ENCODE measurements at places on chromosomes 12 and 14.

GRCh38 chr12:25557830-25558436, 4.8 kb upstream of the LMNTD1 start:
- DNase-seq: peak; percentile 78

- DNase-seq: peak; percentile 95
These were observed 108.3 kb downstream of the NUAK1 start for GRCh38 chr12:106030210-106031071.

- peak; percentile 20 for DNase-seq
These were observed 856 bp upstream of the EIF4B start for GRCh38 chr12:53005215-53005985.

- DNase-seq: no peak
These were observed 65.9 kb downstream of the BCL11B start for GRCh38 chr14:99206090-99206489.

DNA sequence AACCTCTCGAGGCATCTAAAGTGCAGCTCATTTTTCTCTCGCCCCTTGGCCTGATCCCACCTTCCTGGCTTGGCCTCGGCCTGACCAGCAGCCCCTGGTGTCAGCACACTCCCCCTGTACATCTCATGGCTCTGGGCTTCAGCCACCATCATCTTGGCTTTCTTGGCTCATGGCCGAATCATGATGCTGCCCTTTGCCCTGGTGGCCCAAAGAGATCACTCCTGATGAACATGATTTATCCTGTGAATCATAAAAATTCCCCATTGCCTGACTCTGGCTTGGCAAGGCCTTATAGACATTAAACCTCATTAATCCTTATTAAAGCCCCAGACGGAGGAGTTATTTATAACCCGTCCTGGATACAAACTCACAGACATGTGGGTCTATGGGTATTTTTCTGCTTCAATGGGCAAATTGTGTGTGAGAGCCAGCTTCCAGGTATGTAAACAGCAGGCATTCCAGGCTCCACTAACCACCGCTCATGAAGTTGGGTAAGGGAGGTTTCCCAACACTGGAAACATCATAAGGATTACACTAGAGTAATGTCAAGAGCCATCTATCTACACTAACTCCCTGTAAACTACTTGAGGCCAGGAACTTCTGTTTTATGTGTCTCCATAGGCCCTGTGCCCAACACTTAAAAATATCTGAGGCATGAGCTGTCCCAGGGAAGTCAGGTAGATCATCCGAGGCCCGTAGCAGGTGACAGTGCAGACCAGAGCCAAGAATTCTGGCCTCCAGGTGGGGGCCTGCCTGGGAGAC, 171.2 kb downstream of the TTC8 start:
- no peak for DNase-seq

- DNase-seq: no peak
These were observed 13.5 kb downstream of the KIF5A start for GRCh38 chr12:57563358-57563757.

DNA sequence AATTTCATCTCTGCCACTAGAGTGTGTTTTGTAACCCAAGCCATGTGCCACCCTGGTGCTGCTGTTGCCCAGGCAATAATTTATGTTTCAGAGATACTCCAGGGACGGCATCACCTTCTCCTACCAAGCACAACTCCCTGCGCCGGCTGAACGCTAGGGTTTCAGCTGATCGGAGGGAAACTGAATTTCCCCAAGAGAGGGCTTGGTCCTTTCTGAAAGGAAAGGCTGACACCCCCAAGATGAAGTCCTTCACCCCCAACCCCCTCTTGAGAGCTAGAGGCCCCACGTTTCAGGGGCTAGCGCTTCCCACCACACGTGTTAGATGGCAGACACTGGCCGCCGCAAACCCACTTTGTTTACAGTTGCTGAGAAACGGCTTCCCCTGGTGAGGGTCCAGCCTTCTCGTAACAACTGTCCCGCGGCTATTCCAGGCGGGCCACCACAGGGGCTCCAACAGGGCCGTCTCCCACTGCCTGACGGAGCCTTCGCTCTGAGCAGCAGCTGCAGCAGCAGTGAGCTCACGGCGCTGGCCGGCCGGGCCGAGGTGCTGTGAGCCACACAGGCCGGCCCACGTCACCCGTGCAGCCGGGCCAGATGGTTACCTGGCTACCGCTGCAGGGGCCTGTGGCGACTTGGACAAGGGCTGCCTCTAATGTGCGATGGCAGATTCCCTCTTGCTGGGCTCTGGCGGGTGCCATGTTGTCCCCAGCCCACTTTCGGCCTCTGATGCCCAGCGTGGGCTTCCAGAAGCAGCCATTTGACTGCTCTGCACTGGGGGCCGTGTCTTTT, 66.4 kb downstream of the TESC start:
- no peak for DNase-seq

DNA sequence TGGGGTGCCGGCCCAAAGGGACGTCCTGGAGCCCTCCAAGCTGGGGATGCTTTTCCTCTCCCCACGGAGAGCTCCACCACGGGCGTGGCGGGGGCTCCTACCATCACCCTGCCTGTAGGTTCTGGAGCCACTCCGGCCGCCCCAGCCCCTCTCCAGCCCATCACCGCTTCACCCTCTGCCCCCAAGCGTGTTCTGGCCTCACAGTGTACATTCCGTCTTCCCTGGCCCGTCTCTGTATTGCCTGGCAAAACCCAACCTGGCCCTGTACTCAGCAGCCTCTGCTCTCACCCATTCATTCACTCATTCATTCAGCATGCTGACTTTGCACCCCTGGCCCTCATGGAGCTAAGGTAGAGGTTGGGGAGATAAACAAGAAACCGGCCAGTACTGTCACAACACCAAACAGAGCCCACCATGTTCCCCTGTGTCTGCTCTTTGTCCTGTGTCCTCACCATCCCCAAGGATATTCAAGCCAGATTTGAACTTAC, 20.3 kb downstream of the SLC25A29 start:
- no peak for DNase-seq

GRCh38 chr12:91331371-91331770, 148.8 kb upstream of the DCN start:
- no peak for DNase-seq

DNA sequence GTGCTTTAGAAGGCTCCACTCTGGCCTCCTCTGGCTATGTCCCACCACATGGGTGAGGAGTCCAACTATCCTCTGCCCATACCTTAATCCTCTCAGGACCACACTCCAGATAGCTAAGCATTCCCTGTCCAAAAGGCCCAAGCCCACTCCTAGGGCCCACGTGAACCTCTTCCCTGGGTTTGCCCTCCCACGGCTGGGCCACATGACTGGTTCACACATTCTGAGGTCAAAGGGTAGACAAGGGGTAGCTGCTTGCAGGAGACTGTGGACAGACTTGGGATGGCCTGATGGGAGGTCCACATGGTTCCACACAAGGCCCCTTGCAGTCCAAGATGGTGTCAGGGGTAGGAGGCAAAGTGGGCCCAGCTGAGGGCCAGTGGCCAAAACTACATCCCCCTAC, 6.0 kb upstream of the PCK2 start:
- no peak for DNase-seq

- DNase-seq: no peak
These were observed 50.6 kb downstream of the FOXA1 start for GRCh38 chr14:37544407-37544806.

GRCh38 chr12:69239922-69240630, 707 bp downstream of the CPSF6 start:
- DNase-seq: peak; percentile 59

GRCh38 chr14:74636424-74637177, 24.6 kb upstream of the LTBP2 start:
- DNase-seq: no peak

GRCh38 chr12:128267651-128268378, 845 bp downstream of the TMEM132C start:
- DNase-seq: no peak

GRCh38 chr12:32402170-32402569, 2.8 kb downstream of the FGD4 start:
- no peak for DNase-seq

DNA sequence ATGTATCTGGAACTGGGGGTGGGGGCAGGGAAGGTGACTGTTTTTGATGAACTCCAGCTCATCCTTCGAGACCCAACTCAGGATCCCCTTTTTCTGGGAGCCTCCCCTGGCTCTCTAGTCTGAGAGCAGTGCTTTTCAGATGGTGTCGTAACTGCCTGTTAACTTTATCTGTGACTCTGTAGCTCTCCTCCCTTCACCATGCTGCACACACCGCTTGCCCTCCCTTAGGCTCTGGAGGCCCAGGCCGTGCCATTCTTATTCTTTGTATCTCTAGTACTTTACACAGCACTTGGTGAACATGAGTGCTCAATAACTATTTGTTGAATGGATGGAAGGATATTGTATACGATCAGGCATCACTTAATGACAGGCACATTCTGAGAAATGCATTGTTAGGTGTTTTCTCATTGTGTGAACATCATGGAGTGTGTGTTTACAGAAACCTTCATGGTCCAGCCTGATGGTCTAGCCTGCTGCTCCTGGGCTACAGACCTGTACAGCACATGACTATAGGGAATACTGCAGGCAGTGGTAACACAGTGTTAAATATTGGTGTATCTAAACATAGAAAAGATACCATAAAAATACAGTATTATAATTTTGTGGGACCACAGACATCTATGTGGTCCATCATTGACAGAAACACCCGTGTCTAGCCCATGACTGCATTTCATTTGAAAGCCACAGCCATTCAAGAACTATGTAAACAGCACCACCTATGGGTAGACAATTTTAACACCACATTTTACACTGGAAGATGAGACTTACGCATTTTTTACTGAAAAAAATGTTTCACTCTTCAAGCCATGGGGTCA, 91.8 kb downstream of the EML1 start:
- peak; percentile 69 for DNase-seq

DNA sequence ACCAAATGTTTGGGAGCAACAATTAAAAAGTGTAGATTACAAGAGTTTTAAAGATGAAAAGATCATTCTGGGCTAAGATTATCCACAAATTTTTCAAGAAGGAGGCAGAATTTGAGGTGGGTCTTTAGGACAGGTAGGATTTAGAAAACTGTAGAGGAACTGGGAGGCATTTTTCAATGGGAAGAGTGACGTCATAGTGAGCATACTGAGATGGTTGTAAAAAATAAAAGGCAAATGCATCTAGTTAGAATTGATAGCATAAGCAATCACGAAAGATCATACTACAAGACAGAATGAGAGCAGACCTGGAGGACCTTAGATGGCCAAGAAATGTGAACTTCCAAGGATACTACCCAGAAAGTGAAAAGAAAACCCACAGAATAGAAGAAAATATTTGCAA, 131.6 kb upstream of the G2E3 start:
- no peak for DNase-seq

DNA sequence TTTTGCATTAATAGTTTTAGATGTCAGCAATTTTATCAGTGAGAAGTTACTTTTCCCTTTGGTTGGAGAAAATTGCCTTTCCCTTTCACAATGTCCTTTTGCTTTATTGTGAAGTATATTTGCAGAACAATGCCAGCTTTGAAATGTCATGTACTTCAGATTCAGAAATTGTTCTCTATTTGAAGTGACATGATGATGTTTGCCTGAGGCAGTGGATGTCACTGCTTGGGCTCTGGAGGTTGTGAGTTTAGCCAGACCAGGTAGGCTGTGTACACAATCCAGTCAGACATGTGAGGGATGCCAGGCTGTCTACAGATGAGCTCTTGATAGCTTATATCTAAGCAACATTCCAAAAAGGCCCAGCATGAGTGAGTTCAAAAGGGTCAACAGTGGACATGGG, 451.9 kb upstream of the FBXO33 start:
- DNase-seq: no peak

GRCh38 chr12:53966085-53966384, 6.9 kb upstream of the HOXC11 start:
- no peak for DNase-seq

DNA sequence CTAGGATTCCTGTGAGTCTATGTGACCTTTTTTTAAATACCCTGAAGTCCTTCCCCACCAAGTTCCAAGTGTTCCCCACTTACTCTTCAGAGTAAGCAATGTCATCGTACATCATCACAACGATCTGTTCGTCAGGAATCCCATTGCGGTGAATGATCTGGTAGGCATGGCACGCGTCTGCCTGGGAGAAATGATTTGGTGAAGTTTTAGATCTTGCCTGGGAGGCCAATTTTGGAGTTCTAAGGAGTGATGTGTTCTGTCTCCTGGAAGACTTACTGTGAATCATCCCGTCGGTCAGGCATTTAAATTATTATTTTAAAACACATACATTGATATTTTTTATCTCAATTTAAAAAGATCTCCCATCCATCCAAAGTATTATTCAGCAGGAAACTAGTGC, 29.8 kb downstream of the LGMN start:
- no peak for DNase-seq

GRCh38 chr14:22531451-22532344, 57.3 kb downstream of the DAD1 start:
- DNase-seq: no peak

DNA sequence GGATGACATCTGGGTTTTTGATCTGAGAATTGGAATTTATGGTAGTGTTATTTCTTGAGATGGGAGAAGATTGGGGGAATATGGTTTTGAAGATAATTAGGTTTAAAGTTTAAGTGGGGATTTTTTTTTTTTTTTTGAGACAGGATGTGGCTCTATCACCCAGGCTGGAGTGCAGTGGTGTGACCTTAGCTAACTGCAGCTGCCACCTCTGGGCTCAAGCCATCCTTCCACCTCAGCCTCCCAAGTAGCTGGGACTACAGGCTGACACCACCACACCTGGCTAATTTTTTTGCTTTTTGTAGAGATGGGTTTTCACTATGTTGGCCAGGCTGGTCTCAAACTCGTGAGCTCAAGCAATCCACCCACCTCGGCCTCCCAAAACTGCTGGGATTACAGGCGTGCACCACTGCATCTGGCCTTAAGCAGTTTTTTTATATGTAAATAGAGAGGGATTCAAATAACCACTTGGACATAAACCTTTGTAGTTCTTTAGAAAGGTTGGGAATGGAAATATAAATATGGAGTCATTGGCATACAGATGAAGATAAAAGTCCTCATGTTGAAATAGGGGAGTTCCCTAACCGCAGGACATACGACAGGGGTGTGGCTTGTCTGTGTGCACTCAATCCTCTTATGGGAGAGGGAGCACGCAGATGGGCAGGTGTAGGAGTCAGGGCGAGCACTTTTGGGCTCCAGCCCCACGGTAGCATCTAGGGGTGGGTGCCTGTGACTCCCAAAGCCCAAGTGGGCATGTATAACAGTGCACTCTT, 4.7 kb downstream of the LIN52 start:
- DNase-seq: no peak

DNA sequence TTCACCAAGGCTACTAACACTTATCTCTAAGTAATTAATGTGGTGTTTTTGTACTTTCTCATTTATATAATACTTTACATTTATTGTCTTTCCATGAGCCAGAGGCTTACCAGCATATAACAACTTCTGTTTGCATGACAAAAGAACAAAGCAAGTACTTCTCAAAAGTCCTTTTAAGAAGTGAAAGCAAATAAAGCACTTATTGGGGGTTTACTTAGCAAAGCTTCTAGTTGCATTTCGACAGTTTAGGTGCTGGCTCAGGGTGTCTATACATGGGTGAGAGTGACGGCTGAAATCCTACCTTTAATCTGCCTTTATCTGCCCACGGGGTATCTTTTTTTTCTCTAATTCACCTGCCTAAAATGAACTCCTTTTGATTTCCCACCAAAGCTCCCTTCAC, 21.0 kb upstream of the DCN start:
- DNase-seq: no peak

- no peak for DNase-seq
These were observed 41.9 kb downstream of the JDP2 start for GRCh38 chr14:75469606-75470237.
